ENCODE measurements at places on chromosomes 4 and X.

DNA sequence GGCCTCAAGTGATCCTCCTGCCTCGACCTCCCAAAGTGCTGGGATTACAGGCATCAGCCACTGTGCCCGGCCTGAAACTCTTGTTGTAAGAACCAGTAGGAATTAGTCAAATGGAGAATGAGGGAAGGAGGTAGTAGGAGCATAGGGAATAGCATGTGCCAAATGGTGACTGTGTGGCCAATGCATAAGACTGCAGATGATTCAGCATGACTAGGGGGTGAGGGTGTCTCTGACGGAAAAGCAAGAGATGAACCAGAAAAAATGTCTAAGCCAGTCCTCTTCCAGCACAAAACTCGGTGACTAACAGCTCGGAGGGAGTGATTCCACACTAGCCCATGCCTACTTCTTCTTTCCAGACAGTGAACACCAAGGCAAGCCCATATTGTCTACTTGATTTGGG lies 58.2 kb upstream of the DUSP21 start:
- no peak for DNase-seq

- no peak for DNase-seq
Measured at GRCh38 chr4:124708517-124709300, 3.8 kb downstream of the ANKRD50 start.

GRCh38 chr4:146095091-146095690 lies 80.3 kb upstream of the LSM6 start:
- no peak for DNase-seq

- no peak for DNase-seq
Measured at GRCh38 chrX:68820476-68821110, 8.2 kb upstream of the EFNB1 start.

GRCh38 chr4:41657561-41657960 lies 91.0 kb downstream of the PHOX2B start:
- DNase-seq: no peak

GRCh38 chr4:156766846-156767245 lies 204.8 kb downstream of the PDGFC start:
- DNase-seq: no peak

DNA sequence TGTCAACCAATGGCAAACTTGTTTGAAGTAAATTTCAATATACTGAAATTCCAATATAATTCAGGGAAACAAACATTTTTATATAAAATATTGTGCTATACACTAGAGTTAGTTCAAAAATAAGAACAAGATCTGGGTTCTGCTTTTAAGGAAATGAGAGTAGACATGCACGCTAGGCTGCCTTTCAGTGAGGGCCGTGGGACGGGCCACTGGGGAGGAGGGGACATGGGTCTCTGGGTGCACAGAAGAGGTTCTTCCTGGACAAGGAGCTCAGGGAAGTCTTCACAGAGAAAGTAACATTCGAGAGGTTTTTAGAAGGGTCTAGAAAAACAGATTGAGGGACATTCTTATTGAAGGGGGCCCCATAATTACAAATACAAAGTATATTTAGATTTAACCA lies 64.4 kb downstream of the SHROOM3 start:
- no peak for DNase-seq

DNA sequence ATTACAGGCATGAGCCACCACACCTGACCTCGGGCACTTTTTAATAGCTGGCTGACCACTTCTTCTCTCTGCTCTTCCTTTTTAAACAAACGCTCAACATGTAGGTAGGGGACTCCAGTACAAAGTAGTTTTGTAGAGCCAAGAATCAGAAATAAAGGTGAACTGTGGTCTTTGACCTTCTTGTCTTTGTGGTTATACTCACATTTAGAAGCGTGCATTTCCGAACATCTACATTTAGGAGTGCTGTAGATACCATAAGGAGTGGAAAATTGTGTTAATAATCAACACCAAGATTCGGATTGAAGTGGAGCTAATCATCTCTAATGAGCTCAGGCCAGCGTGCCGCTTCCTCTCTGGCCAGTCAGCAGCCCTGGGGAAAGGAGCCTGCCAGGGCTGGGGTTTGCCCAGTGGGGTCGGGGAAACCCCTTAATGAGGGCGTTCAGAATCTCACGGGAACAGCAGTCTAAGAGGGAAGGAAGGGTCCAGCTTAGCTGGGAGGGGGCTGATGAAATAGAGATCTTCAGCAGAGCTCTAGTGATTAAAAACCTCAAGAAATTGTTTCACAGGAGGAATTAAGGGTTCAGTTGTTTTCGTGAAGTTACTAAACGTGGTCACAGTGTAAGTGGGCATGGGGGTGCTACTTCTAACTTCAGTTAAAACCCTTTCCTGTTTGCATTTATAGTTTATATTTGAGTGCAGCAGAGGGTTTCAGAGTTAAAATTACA lies 81.2 kb downstream of the GAB1 start:
- DNase-seq: no peak

DNA sequence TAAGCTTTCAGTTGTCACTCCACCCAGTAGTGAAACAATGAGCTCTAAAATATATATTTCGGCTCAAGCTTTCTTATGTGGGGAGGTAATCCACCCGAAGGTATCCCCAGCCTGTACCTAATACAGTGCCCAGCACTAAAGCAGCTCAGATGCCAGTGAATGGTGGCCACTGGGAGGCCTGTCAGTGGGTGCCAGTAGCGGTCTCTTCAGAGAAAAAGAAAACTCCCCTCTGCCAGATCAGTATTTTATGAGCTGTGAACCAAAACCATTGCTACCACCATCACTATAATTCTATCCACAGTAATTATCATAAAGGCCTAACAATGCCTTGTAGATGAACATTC lies 835 bp upstream of the NFKB1 start:
- DNase-seq: no peak

DNA sequence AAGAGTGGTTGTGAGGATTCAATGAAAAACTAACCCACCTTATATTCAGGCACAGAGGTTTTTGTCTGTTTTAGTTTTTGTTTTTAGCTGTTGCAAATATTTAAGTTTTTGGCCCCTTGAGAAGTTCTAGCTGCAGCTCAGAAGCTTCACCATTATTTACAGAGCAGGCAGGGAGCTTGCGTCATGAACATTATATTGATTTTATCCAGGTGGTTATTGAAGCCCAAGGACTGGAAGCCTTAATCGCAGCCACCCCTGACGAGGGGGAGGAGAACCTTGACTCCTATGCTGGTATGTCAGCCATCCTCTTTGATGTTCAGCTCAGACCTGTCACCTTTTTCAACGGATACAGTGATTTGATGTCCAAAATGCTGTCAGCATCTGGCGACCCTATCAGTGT lies 38.1 kb downstream of the MTTP start:
- DNase-seq: no peak

GRCh38 chrX:10902001-10902400 lies 209.1 kb upstream of the HCCS start:
- DNase-seq: no peak
